ENCODE measurements at places on chromosomes 2 and 18.

DNA sequence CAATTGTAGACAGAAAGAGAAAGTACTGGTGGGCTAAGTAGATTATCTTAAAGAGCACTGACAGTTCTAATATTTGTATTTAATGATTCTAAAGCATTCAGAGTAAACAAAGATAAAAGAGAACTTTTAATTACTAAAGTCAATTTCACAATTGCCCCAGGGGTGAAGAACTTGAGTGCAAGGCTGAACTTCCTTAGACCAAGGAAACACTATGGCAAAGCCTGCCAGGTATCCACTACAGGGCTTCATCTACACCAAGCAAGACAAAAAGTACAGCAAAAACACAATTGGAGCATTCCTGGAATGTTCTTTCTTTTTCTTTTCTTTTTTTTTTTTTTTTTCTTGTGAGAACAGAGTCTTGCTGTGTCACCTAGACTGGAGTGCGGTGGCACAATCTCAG, 46.9 kb upstream of the NDUFV2 start:
- DNase-seq, result no peak

- peak; percentile 83 for DNase-seq
Observed at GRCh38 chr2:134252092-134252750, 1.7 kb upstream of the MGAT5 start.

- DNase-seq, result no peak
Observed at GRCh38 chr18:23721696-23722480, 32.6 kb downstream of the LAMA3 start.

DNA sequence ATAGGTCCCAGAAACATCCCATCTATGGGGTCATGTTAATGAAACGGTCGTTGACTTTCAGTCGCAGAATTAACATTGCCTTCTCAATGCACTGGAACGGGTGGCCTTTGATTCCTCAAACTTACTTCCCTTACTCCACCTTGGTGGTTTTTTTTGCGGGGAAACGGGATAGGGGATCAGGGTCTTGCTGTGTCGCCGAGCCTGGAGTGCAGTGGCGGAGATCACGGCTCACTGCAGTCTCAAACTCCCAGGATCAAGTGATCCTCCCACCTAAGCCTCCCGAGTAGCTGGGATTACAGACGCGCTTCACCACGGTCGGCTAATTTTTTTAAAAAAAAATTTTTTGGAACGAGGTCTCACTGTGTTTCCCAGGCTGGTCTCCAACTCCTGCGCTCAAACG, 754 bp downstream of the ATG16L1 start:
- DNase-seq, result no peak

- DNase-seq, result no peak
Observed at GRCh38 chr2:61266632-61267505, 104.9 kb downstream of the C2orf74 start.

DNA sequence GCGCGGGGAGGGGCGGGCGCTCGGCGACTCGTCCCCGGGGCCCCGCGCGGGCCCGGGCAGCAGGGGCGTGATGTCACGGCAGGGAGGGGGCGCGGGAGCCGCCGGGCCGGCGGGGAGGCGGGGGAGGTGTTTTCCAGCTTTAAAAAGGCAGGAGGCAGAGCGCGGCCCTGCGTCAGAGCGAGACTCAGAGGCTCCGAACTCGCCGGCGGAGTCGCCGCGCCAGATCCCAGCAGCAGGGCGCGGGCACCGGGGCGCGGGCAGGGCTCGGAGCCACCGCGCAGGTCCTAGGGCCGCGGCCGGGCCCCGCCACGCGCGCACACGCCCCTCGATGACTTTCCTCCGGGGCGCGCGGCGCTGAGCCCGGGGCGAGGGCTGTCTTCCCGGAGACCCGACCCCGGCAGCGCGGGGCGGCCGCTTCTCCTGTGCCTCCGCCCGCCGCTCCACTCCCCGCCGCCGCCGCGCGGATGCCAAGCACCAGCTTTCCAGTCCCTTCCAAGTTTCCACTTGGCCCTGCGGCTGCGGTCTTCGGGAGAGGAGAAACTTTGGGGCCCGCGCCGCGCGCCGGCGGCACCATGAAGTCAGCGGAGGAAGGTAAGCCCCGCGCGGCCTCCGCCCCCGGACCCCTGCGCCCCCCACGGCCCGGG, at the start of gene NFATC1:
TSS of gene NFATC1 (plus strand) at position 170 of the 644 bp plus-strand sequence. CDS start at position 465, 295 bp downstream.
- DNase-seq, result no peak

GRCh38 chr18:47150824-47151366, 595 bp upstream of the HDHD2 start:
- DNase-seq, result no peak

DNA sequence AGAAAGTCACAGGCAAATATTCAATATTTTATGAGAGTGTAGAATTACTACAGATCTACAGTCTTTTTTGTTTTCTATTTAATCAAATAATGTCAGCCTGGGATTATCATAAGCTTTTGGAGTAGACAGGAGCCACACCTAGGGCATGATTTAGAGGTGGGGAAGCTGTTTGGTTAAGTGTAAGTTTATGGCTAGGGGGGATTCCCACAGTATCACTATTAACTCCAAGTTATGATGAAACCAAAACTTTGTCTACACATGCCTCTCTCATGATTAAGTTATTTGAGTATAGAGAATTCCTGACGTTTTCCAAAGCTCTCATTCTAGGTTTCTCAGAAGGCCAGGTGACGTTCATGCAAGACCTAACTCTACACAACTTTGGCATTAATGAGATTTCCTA, 2.1 kb downstream of the SERPINB10 start:
- DNase-seq, result no peak

DNA sequence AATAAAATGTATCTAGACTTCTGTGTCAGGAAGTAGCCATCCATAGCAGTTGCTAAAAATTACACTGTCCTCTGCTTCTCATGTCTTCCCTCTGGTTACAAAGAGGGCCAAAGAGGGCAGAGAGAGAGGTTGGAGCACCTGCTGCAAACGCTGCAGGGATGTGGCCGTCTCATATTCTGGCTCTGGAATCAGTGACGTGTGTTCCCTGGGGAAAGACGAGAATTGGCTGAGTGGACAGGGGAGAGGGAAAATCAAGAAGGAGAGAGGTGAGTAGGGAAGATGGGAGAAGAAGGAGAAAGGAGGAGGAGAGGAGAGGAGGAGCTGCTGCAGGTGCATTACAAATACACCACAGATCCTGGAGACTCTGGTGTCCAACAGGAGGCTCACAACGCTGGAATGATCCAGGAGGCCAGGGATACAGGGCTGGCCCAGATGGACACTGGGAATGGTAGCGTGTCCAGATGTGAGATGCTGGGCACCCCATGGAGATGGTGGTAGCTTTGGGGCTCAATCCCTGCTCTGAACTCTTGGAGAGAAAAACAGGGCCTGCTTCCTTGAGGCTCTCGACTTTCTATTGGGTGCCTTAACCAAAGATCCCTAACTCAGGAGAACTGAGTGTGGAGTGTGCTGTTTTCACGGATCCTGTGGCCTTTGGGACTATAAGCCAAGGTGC, 118.4 kb upstream of the PXDN start:
- DNase-seq, result no peak

DNA sequence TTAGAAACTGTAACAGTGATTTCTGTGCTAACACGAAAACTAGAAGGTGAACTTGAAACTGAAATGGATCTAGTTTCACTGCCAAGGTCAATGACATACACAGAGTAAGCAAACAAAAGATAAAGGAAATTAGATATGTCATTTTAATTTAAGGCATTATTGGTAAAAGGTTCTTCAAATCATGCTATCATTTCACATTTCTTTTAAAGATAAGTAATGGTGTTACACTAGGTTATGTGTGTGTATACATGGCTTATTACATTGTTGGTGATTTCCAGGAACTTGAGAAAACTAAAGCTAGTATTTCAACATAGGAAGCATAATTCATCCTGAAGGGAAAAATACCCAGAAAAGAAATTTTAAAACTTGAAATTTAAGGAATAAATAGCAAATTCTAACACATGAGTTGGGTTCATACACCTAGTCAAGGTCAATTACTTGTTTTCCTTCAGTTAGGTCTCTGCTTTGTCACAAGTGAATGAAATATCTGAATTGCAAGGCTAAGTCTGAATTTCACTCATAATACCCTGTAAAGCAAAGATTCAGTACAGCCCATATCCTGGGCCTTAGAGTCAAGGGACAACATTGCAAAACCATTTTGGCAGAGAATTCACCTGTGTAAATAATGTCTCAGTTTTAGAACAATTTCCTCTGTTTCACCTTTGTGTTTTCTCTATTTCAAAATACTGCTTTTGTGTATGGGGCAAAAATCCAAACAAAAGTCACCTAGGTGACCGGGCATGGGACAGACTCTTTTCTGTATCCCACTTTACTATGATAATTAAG, 141.6 kb downstream of the SRBD1 start:
- no peak for DNase-seq

DNA sequence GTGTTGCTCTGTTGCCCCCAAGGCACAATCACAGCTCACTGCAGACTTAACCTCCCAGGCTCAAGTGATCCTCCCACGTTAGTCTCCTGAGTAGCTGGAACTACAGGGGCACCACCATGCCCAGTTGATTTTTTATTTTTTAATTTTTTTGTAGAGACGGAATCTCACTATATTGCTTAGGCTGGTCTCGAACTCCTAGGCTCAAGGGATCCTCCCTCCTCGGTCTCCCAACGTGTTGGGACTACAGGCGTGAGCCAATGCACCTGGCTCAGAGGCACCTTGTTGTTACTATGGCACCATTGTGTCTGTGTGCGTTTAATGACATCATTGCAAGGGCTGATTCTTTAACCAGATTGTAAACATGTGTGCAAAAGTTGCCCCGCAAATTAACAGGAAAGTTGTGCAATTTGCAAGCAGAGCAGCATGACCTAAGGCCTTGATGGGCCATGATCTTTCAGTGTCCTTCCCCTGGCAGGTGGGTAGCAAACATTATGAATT, 22.6 kb downstream of the TCF23 start:
- DNase-seq, result no peak

GRCh38 chr2:25879133-25879730, 945 bp upstream of the ASXL2 start:
- no peak for DNase-seq
